Hematopoietic multipotent progenitor cell treated with erythropoietin and hydrocortisone succinate and interleukin-3 and kit ligand, for 17 days (in vitro differentiated cells): ENCODE measurements at places on chromosomes 13 and 19.

- DNase-seq, result no peak
These were observed 5.0 kb upstream of the EID2 start for GRCh38 chr19:39544911-39545310.

- no peak for DNase-seq
These were observed 959 bp upstream of the IGFL3 start for GRCh38 chr19:46125447-46125846.

DNA sequence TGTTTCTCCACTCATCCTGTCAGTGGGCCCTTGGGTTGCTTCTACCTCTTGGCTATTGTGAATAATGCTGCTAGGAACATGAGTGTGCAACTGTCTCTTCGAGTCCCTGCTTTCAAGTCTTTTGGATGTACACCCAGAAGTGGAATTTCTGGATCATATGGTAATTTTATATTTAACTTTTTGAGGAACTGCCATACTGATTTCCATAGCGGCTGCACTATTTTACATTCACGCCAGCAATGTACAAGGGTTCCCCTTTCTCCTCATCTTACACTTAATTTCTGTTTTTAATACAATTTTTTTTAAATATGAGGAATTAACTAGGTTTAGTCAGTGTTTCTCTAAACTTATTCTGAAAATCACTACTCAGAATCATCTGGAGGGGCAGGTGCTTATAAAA lies 24.2 kb upstream of the SLC46A3 start:
- no peak for DNase-seq

DNA sequence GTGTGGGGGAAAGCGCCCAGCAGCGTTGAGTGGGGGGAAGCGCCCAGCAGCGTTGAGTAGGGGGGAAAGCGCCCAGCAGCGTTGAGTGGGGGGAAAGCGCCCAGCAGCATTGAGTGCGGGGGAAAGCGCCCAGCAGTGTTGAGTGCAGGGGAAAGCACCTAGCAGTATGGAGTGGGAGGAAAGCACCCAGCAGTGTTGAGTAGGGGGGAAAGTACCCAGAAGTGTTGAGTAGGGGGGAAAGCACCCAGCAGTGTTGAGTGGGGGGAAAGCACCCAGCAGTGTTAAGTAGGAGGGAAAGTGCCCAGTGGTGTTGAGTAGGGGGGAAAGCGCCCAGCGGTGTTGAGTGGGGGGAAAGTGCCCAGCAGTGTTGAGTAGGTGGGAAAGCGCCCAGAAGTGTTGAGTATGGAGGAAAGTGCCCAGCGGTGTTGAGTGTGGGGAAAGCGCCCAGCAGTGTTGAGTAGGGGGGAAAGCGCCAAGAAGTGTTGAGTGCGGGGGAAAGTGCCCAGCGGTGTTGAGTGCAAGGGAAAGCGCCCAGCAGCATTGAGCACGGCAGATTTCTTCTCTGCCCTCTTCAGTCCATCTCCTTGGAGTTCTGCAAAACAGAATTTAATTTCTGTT lies 138.4 kb downstream of the ATP11A start:
- DNase-seq, result no peak

DNA sequence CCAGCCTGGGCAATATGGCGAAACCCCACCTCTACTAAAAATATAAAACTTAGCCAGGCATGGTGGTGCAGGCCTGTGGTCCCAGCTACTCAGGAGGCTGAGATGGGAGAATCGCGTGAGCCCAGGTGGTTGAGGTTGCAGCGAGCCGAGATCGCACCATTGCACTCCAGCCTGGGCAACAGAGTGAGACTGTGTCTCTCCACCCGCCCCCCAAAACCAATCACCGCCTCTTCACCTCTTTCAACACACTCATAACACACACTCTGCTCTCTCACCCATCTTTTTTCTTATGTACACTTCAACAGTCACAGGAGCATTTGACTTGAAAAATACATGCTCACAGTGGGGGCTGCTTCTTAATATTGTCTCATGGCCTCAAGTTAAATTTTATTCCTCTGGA lies 76.8 kb downstream of the ESD start:
- DNase-seq, result no peak

- no peak for DNase-seq
These were observed 45.9 kb upstream of the AMER2 start for GRCh38 chr13:25218019-25218418.

DNA sequence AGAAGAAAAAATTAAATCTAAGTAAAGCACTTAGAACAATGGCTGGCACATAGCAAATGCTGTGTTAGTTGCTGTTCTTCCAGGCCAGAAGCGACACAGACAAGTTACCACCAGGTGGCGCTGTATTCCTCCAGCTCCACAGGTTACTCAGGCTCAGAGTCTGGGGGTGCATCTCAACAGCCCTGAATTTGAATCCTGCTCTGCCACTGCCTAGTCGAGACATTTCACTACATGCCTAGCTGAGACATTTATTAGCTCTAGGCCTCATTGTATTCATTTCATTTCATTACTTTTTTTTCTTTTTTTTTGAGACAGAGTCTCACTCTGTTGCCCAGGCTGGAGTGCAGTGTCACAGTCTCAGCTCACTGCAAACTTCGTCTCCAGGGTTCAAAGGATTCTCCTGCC lies 16.4 kb upstream of the CYP2B6 start:
- DNase-seq, result peak; percentile 79

- DNase-seq, result no peak
These were observed 262.1 kb downstream of the DCT start for GRCh38 chr13:94217370-94217769.

GRCh38 chr19:28213470-28214082 lies 999.4 kb downstream of the UQCRFS1 start:
- no peak for DNase-seq

- no peak for DNase-seq
These were observed 630.0 kb upstream of the MIR17HG start for GRCh38 chr13:90717451-90717936.

DNA sequence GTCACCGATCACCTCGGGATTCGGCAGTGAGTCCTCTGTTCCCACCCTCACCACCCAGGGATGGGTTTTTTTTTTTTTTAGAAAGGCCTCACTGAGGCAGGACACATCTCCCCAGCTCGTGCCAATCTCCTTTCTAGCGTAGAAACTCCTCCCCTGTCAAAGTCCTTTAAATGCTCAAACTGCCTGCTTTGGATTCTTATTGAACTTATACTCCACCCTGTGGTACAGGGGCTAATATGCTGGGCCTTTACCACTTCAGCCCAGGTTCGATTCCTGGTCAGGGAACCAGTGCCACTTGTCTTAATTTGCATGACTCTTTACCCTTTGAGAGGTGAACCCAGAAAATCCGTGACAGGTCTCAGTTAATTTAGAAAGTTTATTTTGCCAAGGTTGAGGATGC lies 8.3 kb upstream of the ZNF14 start:
- DNase-seq, result no peak

DNA sequence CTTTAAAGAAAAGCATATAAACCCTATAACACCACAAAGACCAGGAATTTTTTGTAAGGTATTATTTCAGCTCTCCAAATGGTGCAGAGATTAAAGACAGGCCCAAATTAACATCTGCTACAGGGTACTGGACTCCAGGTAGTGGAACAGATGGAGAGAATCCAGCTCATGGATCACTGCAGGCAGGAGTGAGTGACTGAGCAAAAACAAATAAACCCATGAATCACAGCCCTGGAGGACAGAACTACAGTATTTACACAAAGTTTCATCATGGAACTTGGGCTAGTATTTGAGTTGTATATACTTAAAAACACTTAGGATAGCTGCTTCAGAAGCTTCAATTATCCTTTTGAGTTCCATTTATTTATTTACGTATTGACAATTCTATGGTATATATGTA lies 132.8 kb upstream of the SPRY2 start:
- DNase-seq, result no peak

DNA sequence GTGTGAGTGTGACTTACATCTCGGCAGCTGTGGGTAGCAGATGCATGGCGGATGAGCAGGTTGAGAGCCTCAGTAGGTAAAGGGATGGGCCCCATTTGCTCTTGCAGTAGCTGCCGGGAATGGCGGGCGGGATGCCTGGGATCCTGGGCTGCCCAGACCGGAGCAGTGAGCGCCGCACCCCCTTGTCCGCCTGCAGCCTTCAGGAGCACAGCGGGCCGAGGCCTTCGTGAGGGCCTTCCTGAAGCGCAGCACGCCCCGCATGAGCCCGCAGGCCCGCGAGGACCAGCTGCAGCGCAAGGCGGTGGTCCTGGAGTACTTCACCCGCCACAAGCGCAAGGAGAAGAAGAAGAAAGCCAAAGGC lies 4.1 kb downstream of the POP4 start:
- no peak for DNase-seq

DNA sequence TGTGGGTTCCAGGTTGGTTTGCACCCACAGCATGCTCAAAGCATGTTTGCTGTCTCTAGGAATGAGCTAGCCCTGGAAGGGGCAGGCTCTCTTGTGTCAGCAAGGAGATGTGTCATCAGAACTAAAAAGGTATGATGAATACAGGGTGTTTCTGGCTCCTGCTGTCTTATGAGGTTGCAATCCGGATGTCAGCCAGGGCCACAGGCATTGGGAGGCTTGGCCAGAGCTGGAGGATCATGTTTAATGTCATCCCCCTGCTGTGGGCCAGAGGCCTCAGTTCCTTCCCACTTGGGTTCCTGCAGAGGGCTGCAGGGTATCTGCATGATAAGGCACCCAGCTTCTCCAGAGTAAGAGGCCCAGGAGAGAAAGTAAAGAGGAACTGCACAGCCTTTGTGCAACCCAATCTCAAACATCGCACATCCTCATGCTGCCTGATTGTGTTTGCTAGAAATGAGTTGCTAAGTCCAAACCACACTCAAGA lies 193.6 kb downstream of the COL4A1 start:
- DNase-seq, result no peak

GRCh38 chr13:29688193-29688592 lies 92.7 kb upstream of the SLC7A1 start:
- no peak for DNase-seq

DNA sequence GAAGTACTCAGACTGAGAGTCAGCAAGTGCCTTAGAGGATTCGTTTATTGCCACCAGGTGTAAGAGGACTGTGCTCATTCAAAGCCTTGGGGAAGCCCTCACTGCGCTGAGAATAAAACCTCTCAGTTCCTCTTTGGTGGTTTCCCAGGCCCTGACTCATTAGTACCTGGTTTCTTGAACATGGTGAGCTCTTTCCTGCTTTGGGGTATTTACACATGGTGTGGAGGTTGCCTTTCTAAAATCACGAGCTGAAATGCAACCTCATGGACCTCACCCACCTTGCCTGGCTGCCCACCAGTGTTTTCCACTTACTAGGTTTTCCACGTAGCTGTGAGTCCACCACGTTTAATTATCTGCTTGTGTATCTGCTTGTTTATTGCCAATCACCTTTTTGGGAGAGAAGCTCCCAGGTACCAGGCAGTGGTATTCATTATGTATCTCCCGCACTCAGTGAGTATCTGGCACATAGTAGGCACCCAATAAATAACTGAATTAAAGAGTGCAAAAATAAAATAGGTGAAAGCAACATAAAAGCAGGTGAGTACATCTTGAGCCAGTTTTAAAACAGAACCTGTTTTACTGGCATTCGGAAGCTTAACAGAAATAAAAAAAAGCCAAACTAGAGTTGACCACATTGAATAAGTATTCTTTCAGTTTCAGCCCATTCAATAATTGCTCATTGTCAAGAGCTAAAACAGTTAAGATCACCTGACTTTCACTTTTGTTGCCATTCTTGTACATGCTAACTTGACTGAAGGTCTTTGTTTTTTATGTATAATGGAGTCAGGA lies 533.0 kb downstream of the MYO16 start:
- DNase-seq, result no peak

- no peak for DNase-seq
These were observed 22.8 kb upstream of the ITM2B start for GRCh38 chr13:48210178-48210577.

- no peak for DNase-seq
These were observed 36.4 kb upstream of the EHD2 start for GRCh38 chr19:47676811-47677210.

DNA sequence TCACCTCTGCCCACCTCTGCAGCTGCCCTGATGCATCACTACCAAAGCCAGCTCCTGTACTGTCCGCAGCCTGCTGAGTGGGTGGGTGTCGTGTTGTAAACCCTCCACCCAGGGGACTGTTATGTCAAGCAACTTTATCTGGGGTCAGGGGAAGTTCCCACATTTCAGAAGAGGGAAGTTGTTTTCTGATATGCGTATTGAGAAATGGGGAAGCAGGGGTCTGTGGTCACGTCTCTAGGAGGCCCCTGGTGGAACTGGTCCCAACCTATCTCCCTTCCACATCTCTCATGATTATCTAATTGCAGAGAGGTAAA lies 31.2 kb downstream of the CLEC17A start:
- DNase-seq, result no peak

DNA sequence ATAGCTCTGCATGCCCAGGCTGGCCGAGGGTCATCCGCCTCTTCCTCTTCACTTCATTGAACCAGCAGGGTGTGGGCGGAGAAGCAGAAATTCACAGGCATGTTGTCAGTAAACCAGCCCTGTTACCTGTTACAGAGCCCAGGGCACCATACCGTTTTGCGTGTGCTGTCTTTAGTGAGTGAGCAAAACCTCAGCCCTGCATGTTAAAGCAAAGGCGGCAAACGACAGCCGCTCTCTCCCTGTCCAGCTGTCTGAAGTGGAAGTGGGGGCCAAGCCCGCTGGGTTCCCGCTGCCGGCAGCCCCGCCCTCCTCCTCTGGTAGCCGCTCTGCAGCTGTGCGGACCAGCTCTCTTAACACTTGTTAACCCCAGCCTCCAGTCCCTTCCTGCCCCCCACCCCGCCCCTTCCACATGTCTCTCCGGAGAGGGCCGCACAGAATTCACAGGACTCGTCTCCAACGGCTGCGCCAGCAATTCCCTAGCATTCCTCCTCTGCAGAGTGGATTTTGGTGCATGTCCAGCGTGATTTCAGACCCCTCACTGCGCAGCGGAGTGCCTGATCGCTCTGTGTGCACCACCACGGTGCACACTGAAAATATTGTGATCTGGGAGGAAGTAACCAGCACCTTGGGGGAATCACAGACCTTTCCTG lies 12.7 kb downstream of the KLHL26 start:
- no peak for DNase-seq

GRCh38 chr19:15701757-15702533 lies 25.9 kb upstream of the OR10H2 start:
- no peak for DNase-seq

DNA sequence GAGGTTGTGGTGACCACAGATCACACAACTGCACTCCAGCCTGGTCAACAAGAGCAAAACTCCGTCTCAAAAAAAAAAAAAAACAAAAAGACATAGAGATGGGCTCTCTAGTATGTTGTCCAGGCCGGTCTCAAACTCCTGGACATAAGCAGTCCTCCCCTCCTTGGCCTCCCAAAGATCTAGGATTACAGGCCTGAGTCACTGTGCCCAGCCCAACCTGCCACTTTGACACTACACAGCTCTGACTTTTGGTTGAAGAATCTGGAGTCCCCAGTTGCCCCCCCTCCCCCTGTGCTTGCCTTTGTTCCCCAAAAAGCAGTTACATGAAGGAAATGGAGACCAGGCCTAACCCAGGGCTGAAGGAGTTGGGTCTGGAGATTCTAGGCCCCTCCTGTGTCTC lies 12.9 kb downstream of the CARM1 start:
- DNase-seq, result peak; percentile 40

GRCh38 chr19:46213156-46213555 lies 16.4 kb upstream of the IGFL1 start:
- DNase-seq, result no peak

GRCh38 chr13:27383104-27383921 lies 41.1 kb upstream of the GTF3A start:
- no peak for DNase-seq
